Tibial nerve (tissue), 4 donors: ENCODE measurements at places on chromosomes 4 and X. TPM values are rescaled to one million over a fixed set of nuclear protein-coding genes. Genes with fewer than 3 reads are reported as not detected.

The CLDN34 gene
- total RNA-seq, result not detected

The OTC gene
- not detected for total RNA-seq

The ADAM29 gene
- total RNA-seq, result not detected

The TBC1D8B gene
- total RNA-seq, result 10.5 TPM

The DKK2 gene
- 5.4 TPM for total RNA-seq

The HSFX4 gene
- not detected for total RNA-seq

The CPLX1 gene
- 1.8 TPM for total RNA-seq

The NAP1L3 gene
- total RNA-seq, result 3.3 TPM

The MAP7D2 gene
- 1.5 TPM for total RNA-seq

The HSFX2 gene
- total RNA-seq, result not detected

The GYPA gene
- total RNA-seq, result not detected

The POLN gene
- total RNA-seq, result 9.6 TPM

The MGST2 gene
- 12.2 TPM for total RNA-seq

The SLITRK2 gene
- total RNA-seq, result 6.9 TPM

The RAB39B gene
- 0.90 TPM for total RNA-seq

The PHEX gene
- total RNA-seq, result under 0.01 TPM

The ENPEP gene
- 4.2 TPM for total RNA-seq

The AIFM1 gene
- total RNA-seq, result 17.8 TPM

The IL15 gene
- total RNA-seq, result 8.1 TPM

The DCAF12L2 gene
- total RNA-seq, result 0.21 TPM

The FGFR3 gene
- 5.7 TPM for total RNA-seq

The NCAPG gene
- 0.90 TPM for total RNA-seq

The PSAPL1 gene
- not detected for total RNA-seq

The PLS3 gene
- 93.8 TPM for total RNA-seq

The SSX3 gene
- not detected for total RNA-seq

The MAGEC2 gene
- not detected for total RNA-seq

The NPY2R gene
- total RNA-seq, result not detected

The AWAT2 gene
- total RNA-seq, result not detected

The GC gene
- total RNA-seq, result not detected

The MAGEC1 gene
- not detected for total RNA-seq

The HSD17B13 gene
- total RNA-seq, result not detected

The POF1B gene
- not detected for total RNA-seq

The CDX4 gene
- not detected for total RNA-seq

The FGF16 gene
- total RNA-seq, result not detected

The FGB gene
- total RNA-seq, result not detected

The ZNF630 gene
- total RNA-seq, result 2.8 TPM

The P2RY8 gene
- 1.2 TPM for total RNA-seq

The RNF175 gene
- total RNA-seq, result not detected

The ATOH1 gene
- total RNA-seq, result not detected

The PRSS12 gene
- under 0.01 TPM for total RNA-seq

The PITX2 gene
- not detected for total RNA-seq

The GPR143 gene
- not detected for total RNA-seq

The SRPX gene
- total RNA-seq, result 121 TPM

The HSPA4L gene
- 7.6 TPM for total RNA-seq
